Right ventricle myocardium inferior (tissue), 1 donor: ENCODE measurements at places on chromosomes 13 and 19.
A peak's percentile ranks its signal among the peaks of the same experiment; 100 is the strongest.

DNA sequence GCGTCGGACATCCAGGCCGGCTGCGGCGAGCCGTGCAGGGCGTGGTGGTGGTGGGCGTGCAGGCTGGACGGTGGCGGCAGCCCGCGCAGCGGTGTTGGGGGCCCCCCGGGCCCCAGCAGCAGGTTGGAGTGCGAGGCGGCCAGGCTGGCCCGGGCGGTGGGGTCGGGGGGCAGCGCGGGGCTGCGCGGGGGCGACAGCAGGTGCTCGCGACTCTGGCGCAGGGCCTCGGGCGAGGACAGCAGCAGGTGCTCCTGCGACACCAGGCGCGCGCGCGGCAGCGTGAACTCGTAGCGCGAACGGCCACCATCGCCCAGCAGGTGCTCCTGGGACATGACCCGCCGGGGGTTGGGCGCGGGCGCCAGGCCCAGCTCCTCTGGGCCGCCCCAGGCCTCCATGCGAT lies 9.8 kb downstream of the SHISA7 start:
- no peak for DNase-seq

- no peak for DNase-seq
Observed at GRCh38 chr13:42607546-42607945, 33.6 kb downstream of the TNFSF11 start.

GRCh38 chr13:48527955-48528354 lies 4.9 kb downstream of the RCBTB2 start:
- no peak for DNase-seq

- DNase-seq, result no peak
Observed at GRCh38 chr13:84050536-84050935, 168.3 kb upstream of the SLITRK1 start.

- no peak for DNase-seq
Observed at GRCh38 chr13:21980049-21980448, 309.2 kb downstream of the FGF9 start.

GRCh38 chr19:53879140-53880081 lies 2.6 kb upstream of the PRKCG start:
- DNase-seq, result peak; percentile 96

DNA sequence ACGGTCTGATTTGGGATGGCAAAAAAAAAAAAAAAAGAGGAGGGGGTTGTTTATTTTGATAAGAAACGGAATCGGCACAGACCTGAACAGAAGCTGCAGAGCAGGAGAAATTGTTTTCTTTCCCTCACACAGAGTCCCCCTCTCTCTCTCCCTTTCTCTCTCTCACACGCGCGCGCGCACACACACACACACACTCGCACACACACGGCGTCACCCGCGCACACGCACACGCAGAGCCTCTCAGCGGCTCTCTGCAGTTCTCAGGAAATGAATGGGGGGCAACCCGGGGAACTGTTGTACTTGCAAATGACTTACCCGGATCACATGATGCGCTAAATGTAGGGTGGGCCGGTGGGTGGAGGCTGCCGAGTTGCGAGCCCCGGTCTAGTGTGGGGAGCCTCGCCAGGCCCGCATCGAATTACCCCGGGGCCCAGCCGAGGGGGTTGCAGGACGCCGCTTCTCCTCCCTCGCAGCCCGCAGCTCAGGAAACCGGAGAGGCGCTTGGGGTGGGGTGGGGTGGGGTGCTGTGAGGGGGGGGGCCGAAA lies 475 bp downstream of the KLF12 start:
- DNase-seq, result peak; percentile 93

DNA sequence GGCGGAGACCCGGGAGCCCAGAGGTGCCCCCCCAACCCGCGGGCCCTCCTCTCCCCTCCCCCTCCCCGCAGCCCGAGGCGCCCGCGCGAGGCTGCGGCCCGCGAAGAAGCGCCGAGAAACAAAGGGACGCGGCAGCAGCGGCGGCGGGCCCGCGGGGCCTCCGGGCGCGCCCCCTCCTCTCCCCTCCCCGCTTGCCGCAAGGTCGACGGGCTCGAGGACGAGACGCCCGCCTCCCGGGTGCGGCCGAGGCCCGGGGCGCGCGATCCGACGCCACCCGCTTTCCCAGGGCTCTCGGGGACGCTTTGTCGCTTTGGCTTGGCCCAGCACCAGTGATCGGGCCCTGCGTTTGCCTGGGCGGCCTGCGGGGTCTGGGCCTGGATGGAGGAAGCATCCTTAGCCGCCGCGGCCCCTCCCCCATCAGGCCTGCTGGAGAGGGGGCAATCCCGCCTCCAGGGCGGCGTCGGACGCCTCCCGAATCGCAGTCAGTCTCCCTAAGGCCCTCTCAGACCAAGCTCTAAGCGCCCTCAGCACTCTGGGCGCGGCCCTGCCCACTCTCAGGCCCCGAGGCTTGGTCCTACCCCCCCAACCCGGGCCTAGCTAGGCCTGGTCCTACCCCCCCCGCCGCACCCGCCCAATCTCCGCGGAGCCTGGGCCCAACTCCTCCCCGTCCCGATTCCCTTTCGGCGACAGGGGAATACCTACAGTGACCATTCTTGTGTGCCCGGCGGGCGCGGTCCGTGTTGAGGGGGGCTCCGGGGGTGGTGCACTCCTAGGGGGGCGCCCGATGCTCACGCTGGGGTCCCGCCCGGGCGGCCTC lies 740 bp downstream of the ELAVL3 start:
- DNase-seq, result peak; percentile 56

DNA sequence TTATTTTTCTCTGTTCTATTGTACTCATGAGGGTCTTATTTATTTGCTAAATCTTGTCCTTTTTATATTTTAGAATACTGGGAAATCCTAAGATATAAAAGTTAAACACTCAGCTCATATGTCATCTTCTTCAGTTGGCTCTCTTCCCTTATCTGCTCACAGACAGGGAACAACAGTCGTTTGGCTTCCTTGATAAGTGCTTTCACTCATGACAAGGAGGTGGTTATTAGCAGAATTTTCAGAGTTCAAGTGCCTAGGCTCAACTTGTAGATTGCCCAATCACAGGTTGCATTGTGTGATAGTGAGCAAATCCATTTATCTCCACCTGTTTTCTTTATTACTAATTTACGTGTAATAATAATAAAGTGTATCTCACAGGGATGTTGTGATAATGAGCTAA lies 620.3 kb upstream of the PCDH20 start:
- DNase-seq, result no peak

- DNase-seq, result no peak
Observed at GRCh38 chr13:110471833-110472162, 89.7 kb downstream of the RAB20 start.

DNA sequence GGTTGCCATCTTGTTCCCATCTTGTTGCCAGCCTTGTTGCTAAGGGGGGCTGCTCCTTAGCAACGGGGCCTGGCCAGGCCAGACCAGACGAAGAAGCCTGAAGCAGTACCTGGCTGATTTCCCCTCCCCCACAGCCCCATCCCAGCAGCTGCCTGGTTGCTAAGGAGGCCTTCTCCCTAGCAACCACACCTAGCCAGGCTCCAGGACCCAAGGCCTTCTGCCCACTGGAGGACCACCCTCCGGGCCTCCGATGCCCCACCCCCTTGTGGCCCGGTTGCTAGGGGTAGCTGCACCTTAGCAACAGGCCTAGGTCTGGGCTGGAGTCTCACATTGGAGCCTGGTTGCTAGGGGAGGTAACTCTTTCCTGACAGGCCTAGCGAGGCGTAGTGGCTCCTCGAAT lies 3.9 kb downstream of the PRRG2 start:
- no peak for DNase-seq

GRCh38 chr19:20611866-20612265 lies 46.3 kb upstream of the ZNF737 start:
- DNase-seq, result no peak

- DNase-seq, result no peak
Observed at GRCh38 chr19:30733826-30734550, 361.8 kb downstream of the ZNF536 start.

DNA sequence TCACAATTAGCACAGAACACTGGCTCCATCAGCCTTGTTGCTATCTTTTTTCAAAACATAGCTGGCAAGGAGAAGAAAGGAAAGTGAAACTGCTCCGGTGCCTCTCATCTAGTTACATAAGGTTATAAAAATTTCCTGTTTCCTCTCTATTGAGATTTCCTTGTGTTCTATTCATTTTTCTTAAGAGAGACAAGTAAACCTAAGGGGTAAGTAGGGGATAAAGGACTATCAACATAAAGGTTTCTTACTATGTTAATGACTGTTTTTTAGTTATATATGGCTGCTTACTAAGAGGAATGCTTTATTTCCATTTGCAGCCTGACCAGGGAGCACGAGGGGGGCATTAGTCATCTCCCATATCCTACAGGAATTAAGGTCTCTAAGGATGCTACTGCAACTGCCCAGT lies 73.2 kb upstream of the MLNR start:
- no peak for DNase-seq

GRCh38 chr19:46687438-46688145 lies 26.6 kb upstream of the DACT3 start:
- no peak for DNase-seq

DNA sequence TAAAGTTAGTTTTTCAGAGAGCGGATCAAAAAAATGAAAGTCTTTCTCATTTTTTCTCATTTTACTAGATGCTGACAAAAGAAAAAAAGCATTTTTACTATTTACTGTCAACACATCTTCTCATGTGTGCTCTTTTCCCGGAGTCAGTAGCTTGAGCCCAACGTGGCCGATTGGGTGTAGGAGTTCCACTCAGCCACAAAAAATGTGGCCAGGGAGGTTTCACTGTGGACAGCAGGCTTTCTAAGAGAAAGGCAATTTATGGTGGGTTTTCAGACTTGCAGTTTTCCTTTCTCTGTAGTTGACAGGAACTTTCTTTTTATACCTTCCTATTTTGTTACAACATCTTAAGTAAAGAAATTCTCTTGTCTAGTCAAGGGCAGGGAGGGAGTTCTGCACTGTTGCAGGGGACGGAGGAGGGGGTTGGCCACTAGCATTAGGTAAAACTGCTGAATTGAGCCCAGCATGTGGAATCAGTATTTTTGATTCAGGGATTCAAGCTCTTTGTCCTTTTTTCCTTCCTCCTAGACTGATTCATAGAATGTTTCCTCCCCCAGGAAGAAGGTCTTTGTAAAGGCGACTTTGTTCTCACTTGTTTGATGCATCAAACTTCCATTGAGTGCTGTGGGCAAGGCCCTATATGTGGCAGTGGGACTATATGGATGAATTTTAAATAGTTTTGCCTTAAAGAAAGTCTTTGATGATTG lies 123.1 kb downstream of the B3GLCT start:
- DNase-seq, result no peak

DNA sequence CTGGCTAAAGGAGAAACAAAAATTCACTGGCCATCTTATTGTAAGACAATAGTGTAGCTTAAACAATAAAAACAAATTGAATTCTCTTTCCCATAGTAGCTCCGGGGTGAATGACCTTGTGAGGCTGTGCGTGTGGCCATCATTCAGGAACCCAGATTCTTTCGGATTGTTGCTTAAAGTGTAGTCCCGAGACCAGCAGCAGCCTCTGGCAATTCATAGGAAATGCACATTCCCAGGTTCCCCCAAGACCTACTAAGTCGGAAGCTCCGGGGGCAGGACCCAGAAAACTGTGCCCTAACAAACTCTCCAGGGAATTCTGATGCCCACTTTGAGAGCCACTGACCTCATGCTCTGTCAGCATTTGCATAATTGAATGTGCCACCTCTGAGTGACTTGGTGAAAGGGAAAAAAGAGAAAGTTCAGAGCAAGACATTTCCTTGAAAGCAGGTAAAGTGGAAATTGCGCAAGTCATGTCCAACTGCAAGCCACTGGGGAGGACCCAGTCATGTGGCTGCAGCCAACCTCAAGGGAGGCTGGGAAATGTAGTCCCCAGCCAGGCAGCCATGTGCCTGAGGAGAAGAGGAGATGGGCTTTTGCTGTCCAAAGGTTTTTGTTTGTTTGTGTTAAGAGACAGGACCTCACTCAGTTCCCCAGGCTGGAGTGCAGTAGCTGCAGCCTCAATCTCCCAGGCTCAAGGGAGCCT lies 50.7 kb upstream of the PNMA8B start:
- no peak for DNase-seq

GRCh38 chr13:72125561-72125960 lies 258.6 kb upstream of the DACH1 start:
- DNase-seq, result no peak

- no peak for DNase-seq
Observed at GRCh38 chr19:861756-862580, 2.5 kb downstream of the CFD start.

DNA sequence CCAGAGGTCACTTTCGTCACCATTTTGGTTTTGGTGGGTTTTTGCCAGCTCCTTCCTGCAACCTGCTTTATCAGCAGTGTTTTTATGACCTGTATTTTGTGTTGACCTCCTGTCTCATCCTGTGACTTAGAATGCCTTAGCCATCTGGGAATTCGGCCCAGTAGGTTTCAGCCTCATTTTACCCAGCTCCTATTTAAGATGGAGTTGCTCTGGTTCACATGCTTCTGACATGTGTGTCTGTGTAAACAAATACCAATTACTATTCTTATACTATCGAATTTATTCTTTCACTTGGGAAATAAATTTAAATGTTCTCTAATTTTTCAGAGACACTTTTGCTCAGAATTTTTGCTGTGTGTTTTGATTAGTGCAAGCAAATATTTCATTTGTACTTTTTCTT lies 1370.3 kb upstream of the MIR17HG start:
- DNase-seq, result no peak

DNA sequence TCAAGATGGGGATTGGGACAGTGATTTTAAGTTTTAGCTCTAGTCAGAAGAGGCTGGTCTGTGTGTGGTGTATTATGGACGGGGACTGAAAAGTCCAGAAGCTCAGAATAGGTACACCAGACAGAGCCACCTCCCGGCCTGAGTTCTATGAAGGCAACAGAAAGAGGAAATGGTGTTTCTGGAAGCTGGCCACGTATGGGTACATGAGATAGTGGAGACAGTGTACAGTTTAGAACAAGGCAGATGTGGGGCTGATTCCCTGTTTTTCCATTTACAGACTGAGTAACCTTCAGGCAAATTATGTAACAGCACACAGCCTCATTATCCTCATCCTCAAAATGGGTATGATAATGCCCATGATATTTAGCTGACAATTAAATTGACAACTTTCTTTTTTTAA lies 1.3 kb downstream of the ZNF175 start:
- DNase-seq, result no peak

DNA sequence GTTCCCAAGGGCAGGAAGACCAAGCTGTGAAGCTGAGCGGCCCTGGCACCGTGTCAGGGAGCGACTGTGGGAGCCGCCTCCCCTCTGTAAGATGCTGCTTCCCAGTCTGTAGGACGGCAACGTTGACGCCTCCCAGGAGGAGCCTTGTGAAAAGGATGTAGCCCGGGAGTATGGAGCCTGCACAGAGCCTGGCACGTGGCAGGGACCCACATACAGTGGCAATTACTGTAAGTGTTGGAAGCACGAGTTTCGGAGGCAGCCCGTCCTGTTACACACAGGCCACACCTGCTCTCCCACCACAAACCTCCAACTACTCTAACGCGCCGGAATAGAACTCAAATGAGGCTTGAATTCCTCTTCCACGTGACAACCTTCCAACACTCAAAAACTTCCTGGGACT lies 6.6 kb downstream of the RAB20 start:
- DNase-seq, result no peak

GRCh38 chr13:106491928-106492587 lies 43.4 kb downstream of the EFNB2 start:
- DNase-seq, result no peak

- no peak for DNase-seq
Observed at GRCh38 chr13:91816263-91816807, 417.9 kb downstream of the GPC5 start.
